ENCODE measurements at places on chromosomes 5 and 9.

DNA sequence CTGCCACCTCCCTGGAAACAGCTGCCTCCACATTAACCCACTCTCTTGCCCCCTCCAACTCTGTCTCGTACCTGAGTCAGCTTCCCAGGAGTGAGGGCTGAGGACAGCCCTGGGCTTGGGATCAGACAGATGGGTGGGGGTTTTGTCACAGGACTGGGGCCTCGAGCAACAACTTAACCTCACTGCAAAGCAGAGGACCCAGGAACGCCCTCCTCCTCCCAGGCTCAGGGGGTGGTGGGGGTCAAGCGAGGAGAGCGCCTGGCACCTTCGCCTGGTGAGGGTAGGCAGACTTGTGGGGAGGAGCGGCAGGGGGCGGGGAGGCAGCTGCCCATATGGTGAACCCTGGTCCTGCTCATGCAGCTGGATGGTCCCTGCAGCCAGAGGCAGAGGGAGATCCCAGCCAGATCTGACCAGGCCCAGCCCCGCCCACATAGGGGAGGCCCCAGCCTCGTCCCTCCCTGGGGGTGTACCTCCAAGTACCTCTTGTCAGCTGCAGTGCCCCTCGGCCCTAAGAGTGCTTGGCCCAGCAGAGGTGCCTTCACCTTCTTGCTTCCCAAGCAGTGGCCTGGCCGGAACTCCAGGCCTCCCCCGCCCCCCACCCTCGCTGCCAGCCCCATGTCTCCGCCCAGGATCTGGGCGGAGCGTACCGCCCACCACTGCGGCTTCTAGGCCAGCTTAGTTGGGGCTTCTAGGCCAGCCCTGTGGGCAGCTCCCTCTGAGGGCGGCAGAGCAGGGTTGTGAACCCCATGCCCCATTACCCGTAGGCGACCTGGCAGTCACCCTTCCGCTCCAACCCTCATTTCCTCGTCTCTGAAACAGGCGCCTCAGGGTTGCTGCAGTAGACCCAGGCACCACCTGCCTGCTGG, at the start of gene SARDH:
TSS of gene SARDH (minus strand) at position 579 of the 866 bp plus-strand sequence. CDS start 4,179 bp downstream, outside the sequence.
- peak; percentile 6 for DNase-seq

GRCh38 chr5:108727651-108728565, 19.8 kb upstream of the FER start:
- DNase-seq = no peak

- DNase-seq = no peak
These were observed 139.3 kb downstream of the RAB3C start for GRCh38 chr5:58722160-58722559.

DNA sequence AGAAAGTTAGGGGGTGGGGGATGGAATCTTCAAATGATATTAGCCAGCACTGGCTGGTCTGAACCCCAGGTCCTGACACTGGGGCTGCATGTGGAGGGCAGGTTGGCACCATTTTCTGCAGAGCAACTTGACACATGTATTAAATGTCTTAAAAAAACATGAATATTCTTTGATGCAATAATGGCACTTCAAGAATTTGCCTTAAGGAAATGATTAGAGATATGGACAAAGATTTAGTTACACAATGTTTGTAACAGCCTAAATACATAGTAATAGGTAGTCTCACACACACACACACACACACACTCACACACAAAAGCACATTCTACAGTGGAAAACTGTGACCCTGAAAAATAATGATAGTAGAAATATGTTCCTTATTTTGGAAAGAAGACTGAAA, 3.6 kb downstream of the SVEP1 start:
- no peak for DNase-seq

DNA sequence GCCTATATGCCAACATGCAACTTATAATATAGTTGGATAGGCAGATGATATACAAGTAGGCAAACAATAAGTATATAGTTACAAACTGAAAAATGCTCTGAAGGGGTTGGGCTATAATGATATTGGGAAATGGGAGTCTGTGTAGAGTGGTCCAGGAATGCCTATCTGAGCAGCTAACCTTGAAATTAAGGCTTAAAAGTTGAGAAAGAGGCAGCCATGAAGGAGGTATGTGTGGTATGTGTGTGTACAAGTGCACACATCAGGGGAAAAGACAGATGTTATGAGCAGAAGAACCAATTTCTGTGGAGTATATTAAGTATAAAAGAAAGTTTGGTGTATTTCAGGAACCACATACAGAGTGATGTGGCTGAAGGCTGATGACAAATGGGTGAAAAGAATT, 154.9 kb upstream of the PAPPA start:
- DNase-seq = no peak

- DNase-seq = no peak
These were observed 72.5 kb upstream of the CACNA1B start for GRCh38 chr9:137804908-137805630.

DNA sequence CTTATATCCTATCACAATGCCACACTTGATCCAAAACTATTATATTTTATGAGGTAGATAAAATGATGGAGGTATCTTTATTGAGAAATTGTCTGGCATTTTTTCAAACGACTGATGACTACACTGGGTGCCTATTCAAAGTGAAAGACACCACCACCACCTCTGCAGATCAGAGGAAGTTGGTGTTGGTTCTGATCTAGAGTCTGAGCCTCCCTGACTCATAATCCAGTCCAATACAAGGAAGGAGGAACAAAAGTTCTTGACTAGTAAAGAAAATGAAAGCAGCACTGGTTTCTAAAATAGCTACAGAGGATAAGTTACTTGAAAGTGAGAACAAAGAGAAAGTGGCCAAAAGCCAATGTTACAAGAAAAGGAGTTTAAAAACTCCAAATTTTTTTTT, 139.9 kb downstream of the RFX3 start:
- DNase-seq = no peak

DNA sequence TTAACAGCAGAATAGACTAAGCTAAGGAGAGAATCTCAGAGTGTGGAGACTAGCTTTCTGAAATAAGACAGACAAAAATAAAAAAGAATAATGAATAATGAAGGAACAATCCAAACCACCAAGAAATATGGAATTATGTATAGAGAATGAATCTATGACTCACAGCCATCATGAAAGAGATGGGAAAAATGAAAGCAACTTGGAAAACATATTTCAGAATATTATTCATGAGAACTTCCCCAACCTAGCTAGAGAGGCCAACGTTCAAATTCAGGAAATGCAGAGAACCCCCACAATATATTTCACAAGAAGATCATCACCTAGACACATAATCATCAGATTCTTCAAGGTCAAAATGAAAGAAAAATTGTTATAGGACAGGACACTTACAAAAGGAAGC, 349.0 kb upstream of the MPDZ start:
- DNase-seq = no peak

- DNase-seq = no peak
These were observed 203.8 kb downstream of the SNCAIP start for GRCh38 chr5:122515709-122516431.

DNA sequence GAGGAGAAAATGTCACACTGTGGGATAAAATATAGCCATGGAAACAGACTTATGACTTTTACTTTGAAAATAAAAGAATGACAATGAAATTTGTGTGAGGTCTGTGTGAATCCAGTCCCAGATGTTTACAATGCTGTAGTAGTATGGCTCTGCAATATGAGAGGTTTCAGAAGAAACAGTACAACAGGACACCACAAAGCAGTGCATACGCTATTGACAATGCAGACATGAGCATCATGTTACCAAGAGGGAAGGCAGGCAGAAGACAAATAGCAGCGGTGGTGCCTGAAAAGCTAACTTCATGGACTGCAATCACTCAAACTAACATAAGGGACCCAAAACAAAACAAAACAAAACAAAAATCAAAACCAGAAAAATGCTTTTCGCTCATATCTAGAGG, 1.8 kb downstream of the FGF10 start:
- DNase-seq = no peak

DNA sequence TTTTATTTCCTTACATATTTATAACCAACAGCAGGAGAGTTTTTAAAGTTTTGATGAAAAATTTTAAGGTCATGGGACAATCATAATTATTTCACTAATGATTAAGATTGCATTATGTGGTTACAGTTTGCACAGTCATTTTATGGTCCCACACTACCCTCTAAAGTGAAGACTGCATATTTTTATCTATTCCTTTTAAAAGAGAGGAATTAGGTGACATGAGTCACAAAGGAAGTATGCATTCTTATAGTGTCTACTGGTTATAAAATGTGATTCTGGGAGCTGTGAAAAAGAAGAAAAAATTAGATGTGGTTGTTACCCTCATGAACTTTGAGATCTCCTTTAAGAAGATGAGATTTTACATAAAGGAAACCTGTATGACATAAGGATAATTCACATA, 87.9 kb upstream of the GRIA1 start:
- DNase-seq = no peak

DNA sequence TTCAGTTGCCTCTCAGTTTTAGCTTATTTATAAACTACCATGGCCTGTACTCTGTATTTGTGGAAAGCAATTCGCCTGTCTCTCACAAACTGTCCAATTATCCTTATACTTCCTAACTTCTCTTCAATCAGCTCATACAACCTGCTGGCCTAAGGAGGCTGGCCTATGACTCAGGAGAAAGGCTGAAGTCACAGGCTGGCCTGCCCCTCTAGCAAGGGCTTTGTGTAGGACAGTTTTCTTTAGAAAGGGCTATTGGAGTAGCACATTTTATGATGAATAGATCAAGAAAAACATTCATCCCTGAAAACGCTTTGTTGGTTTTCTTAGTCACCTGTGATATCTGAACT, 988.7 kb upstream of the ARRDC3 start:
- DNase-seq = no peak

- DNase-seq = no peak
These were observed 216.0 kb upstream of the KLF4 start for GRCh38 chr9:107705521-107705920.

DNA sequence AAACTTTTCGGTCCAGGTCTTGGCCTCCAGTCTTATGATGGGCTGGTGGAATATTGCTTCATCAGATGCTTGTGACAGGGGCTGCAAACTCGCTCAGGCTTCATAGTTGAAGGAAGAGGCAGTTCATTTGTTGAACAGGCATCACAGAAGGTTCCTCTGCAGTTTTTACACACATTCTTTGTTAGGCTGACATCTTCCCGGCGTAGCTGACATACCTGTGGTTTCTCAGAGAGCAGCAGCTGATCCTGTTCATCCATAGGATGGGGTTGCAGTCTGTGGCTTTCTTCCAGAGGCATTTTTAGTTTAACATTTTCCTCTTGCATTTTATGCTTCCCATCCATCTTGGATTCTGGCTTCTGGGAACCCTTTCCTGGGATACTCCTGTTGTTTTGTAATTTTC, 1255.2 kb downstream of the EFNA5 start:
- no peak for DNase-seq

DNA sequence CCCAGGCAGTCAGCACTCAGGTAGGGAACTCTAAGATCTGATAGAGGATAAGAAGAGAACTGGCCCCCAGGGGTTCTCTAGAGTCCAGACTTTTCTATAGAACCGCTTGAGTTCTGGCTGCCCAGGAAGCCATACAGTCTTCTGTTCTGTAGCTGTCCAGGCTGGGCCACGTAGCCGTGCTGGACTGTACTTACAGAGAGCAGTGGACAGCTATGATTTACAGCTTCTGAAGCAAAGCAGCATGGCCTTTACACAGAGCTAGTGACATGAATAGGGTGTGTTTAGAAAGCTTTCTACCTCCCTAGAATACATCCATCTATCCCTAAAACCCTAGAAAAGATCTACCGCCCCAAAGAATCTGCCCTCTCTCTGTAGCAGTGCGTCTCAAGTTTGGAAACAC, 57.2 kb downstream of the ACO1 start:
- DNase-seq = no peak

- no peak for DNase-seq
These were observed 91.7 kb downstream of the MRPS30 start for GRCh38 chr5:44900273-44900954.

GRCh38 chr5:580436-580835, 31.7 kb upstream of the CEP72 start:
- no peak for DNase-seq

GRCh38 chr5:143678148-143678905, 133.6 kb upstream of the HMHB1 start:
- DNase-seq = no peak

DNA sequence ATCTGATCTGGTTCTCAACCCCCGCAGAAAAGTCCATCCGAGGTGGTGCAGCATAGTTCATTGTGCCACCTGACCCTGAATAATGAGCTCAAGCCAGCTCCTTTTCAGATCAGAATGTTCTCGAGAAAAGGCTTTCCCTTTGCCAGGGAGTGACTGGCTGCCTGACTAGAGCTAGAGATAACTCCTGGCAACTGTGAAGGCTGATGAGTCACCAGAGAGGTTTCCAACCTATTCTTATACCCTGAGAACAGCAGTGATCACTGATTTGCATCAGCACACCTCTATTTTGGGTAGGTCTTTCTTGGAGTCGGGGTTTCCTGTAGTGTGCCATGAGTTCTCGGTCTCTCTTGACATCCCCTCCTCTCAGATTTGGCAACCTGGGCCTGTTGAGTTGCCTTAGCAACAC, 127.9 kb downstream of the PIK3R1 start:
- DNase-seq = no peak

DNA sequence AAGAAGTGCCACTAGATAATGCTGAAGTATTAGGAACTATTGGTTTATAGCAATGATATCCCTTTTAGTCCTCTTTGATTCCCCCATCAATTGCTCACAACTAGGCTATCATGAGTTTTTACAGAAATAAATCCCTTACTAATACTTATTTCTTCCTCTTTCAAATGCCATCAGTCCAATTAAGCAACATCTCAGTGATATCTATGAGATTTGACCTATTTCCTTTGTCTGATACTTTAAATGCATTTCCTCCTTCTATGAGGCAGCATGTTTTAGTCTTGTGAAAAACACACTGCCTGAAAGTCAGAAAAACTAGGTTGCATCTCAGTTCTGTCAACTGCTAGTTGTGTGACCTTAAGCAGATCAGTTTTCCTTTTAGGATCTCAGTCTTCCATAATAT, 101.6 kb downstream of the FBXW11 start:
- no peak for DNase-seq

DNA sequence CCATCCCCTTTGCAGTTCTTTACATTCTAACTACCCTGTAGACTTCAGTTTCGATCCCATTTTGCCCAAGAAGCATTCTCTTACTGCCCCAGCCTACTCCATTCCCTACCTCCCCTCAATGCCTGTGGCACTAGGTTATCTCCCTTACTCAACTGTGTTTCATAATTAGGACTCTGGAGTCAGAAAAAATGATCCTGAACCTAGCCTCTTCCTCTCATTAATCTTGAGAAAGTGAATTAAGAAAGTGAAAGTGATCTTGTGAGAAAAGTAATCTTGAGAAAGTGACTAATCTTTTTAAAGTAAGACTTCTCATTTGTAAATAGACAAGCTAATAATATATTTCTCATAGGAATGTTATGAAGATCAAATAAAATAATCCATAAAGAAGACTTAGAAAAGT, 444.0 kb upstream of the TRPC7 start:
- DNase-seq = no peak

All from stimulated activated CD8-positive, alpha-beta memory T cell treated with anti-CD3 and anti-CD28 coated beads, Interleukin-4, amount 100 ng/mL, for 1 hour (primary cell).